Activated CD4-positive, alpha-beta T cell treated with anti-CD3 and anti-CD28 coated beads, Interleukin-2, amount 50 U/mL, for 1 hour (primary cell): ENCODE measurements at places on chromosomes 4 and X.
A peak's percentile ranks its signal among the peaks of the same experiment; 100 is the strongest.

DNA sequence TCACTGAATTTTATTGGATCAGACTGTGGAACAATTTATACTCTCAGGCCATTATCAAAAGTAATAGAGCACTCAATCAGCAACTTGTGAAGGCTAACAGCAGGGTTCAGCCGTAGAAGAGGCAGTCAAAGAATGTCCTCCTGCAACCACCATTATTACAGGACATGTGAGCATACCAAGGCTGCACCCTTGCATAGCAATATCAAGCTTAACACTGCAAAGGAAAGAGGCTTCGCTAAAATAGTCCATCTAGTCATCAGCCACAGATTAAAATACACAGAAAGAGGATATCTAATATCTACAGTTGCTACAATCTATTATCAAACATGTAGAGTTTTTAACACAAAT lies 42.9 kb upstream of the TMPRSS11B start:
- no peak for DNase-seq

- no peak for DNase-seq
Observed at GRCh38 chr4:101142259-101142658, 205.1 kb downstream of the PPP3CA start.

- DNase-seq: peak; percentile 36
Observed at GRCh38 chr4:80138551-80139538, 58.5 kb upstream of the PRDM8 start.

- no peak for DNase-seq
Observed at GRCh38 chr4:128461291-128462102, 173.9 kb upstream of the PGRMC2 start.

DNA sequence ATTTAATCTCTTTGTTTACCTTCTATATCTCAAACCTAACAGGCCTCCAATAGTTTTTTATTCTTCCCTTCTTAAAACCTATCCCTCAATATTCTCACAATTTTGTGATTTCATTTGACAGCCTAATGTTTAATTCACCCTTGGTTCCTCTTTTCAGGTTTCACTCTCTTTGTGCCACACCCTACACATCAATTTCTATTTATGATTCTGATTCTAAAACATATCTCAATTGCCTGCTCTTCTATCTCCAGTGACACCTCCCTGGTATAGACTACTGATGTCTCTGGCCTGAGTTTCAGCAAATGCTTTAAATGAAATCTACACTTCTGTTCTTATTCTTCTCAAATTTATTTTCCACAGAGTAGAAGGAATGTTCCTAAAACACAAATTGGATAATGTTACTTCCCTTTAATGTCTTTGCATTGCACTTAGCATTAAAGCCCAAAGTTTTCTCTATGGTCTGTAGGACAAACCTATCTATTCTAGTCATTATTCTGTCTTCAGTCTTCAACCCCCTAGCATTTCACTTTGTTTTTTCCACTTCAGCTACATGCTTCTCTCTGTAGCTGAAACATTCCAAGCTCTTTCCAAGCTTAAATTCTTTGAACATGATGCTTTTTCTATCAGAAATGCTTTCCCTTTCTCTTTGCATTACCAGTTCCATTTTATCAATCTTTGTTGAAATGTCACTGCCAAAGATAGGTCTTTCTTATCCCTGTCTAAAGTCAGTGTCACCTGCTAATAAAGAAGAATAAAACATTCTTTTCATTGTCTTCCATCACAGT lies 622.0 kb downstream of the CENPC start:
- DNase-seq: no peak

DNA sequence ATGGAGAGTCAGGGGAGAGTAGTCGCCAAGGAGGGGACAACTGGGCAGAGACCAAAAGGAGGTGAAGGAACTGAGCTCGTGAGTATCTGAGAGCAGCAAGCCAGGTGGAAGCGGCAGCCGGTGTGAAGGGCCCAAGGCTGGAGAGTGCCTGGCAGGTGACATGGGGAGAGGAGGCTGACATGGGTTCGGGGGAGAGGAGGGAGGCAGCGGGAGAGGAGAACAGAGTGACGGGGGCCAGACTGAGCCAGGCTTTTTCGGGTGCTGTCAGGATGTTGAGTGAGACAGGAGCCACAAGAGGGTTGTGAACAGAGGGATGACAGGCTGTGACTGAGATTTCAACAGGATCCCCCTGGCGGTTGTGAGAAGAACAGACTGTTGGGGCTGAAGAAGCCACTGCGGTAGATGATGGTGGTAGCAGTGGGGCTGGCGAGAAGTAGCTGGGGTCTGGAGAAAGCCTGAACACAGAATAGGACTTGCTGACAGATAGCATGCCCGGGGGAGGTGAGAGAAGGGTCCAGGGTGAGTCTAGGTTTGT lies 5.7 kb downstream of the ELK1 start:
- no peak for DNase-seq

GRCh38 chr4:6856391-6856790 lies 53.2 kb upstream of the TBC1D14 start:
- DNase-seq: no peak

- DNase-seq: no peak
Observed at GRCh38 chrX:39820938-39821708, 276.6 kb downstream of the BCOR start.

- DNase-seq: no peak
Observed at GRCh38 chrX:47539860-47540259, 21.1 kb upstream of the ARAF start.

GRCh38 chr4:121990489-121990888 lies 38.6 kb upstream of the TRPC3 start:
- DNase-seq: no peak
